Lung (tissue), 17 donors: ENCODE measurements at places on chromosomes 16 and 17.

- DNase-seq = no peak
Observed at GRCh38 chr17:29587591-29587990, 1.9 kb downstream of the GIT1 start.

GRCh38 chr16:88893127-88893968, 26.9 kb upstream of the PABPN1L start:
- DNase-seq = no peak

- DNase-seq = peak; percentile 97
Observed at GRCh38 chr16:67719048-67719777, at the start of gene GFOD2. TSS of gene GFOD2 (minus strand) at chr16:67719316. CDS start at chr16:67685715, 33,601 bp downstream.

- DNase-seq = no peak
Observed at GRCh38 chr16:67228034-67228785, 1.3 kb downstream of the TMEM208 start.

DNA sequence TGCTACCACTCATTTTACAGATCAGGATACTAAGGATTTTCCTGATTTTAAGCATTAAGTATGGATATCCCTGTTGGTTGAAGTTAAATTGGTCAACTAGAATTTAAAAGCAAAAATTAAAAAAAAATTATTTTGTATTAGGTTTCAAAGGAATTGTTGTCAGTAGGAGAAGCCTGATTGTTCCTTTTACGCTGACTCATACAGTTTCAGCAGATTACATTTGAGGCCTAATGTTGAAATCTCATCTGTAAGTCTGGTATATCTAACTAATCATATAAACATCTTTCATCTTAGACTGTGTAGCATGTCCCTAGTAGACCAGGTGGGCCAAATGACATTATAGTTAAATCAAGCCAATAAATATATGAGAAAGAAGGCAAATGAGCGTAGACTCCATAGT, 83.5 kb downstream of the FTO start:
- no peak for DNase-seq

DNA sequence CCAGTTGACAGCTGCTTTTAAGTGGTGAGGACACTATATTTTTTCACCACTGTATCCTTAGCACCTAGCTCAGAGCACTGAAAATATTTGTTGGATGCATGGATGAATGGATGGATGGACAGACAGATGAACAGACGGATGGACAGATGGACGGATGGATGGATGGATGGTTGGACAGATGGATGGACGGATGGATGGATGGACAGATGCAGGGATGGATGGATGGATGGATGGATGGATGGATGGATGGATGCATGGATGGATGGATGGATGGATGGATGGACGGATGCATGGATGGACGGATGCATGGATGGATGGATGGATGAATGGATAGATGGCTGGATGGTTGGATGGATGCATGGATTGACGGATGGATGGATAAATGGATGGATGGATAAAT, 12.4 kb upstream of the SLC5A11 start:
- DNase-seq = no peak

DNA sequence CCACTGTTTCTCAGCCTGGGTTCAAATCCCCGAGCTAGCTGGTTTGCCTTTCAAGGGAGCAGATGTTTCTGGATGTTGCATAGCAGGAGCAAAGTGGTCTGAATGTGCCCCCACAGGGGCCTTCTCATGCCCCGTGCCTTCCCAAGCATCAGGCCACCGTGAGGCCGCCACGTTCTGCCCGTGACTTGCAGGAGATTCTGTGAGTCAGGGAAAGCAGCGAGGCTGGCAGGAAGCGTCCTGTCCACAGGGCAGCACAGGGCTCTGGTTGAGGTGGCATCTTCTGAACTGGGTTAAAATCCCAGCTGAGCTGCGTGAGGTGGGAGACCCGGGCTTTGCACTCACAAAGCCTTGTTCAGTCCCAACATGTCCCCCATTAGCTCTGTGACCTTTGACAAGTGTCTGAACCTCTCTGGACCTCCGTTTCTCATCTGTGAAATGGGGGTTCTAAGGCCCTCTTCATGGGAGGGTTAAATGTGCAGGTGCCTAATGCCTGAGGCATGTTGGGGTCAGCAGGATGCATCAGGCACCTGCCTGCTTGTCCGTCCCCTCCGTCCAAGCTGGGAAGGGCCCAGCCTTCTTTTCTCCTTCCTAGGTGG, 94.8 kb upstream of the PLCG2 start:
- DNase-seq = no peak
